ENCODE measurements at places on chromosomes 2 and 18.

DNA sequence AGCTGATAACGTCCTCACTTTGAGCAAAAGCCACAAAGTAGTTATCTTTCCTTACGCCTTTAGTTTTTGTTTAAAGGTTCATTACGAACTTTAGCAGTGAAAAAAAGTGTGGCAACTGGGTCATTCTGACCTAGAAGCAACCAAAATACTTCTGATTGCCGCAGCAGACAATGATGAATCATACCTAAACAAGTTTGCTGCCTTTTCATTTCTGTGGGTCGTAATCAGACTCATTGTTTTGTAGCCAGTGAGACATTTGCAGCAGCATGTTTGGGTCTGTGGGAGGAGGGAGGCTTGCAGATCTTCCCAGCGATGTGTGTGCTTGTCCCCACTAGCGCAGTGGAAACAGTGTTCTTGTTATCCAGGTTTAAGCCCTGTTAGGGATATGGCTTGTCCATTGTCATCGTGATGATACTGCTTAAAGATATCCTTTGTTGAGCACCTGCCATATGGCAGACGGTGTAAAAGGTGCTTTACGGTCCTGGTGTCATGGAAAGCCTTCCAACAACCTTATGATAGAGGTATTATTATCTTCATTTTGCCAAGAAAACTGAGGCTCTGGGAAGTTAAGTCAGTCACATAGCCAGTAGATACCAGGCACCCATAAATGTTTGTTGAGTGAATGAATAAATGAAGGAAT is 1.3 kb upstream of the GREB1 start:
- DNase-seq, result peak; percentile 42

- DNase-seq, result peak; percentile 16
These were observed 11.9 kb upstream of the B3GNT7 start for GRCh38 chr2:231383416-231384108.

DNA sequence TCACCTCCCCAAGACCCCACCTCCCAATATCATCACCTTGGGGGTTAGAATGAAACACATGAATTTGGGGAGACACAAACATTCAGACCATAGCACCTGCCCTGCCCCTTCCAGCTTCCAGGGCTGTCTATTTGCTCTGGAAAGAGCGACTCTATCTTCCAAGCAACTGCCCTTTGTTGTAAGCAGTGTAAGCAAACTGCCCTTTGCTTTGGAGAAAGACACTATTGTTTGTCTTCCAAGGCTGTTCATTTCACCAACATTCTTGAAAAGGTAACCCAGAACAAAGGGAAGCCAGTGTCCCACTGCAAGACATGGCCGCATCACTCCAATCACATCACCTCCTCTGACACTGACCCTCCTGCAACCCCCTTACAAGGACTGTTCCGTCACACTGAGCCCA is 16.9 kb upstream of the SEH1L start:
- no peak for DNase-seq

GRCh38 chr2:100054426-100054825 is 88.0 kb downstream of the AFF3 start:
- DNase-seq, result no peak

GRCh38 chr2:169479257-169480078 is at the start of gene BBS5:
Gene BBS5 (plus strand): TSS chr2:169479494. CDS start chr2:169479554, 60 bp downstream.
- peak; percentile 90 for DNase-seq

DNA sequence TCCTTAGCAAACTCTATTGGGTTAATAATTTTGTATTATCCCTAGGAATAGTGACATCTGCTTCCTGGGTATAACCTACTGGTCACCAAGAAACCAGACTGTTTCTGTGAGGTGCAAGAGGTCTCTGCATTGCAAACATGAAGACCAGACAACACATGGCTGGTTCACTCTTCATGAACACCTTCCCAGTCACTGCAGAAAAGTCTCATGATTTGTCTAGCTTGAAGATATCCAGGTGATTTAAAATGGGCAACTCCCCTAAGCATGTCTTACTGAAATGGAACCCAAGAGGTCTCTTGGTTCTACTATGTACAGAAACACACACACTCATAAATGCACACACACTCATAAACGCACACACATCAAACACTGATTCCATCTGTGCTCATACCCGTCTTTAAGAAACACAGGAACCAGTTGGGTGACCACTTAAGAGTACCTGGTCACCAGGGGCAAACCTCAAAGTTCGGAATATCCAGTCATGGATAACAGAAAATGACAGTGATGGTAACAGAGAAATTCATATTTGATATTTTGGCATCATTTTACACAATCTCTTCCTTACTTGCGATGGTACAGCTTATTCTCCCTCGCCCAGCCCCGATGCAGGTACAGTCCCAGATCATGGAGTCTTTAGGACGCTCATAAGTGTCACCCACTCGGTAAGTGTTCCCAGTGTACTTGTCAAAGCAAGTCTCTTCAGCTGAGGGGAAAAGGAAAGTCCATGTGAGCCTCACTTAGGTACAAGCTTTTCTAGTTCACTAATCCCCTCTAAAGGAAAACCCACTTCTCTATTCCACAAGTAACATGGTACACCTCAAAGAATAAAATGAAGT is 2.9 kb downstream of the FN1 start:
- DNase-seq, result no peak

GRCh38 chr2:85758361-85759256 is 4.8 kb downstream of the ATOH8 start:
- no peak for DNase-seq

- no peak for DNase-seq
These were observed 20.9 kb downstream of the NFATC1 start for GRCh38 chr18:79416677-79417052.

- DNase-seq, result no peak
These were observed 217.0 kb upstream of the ZNF521 start for GRCh38 chr18:25568986-25569385.

DNA sequence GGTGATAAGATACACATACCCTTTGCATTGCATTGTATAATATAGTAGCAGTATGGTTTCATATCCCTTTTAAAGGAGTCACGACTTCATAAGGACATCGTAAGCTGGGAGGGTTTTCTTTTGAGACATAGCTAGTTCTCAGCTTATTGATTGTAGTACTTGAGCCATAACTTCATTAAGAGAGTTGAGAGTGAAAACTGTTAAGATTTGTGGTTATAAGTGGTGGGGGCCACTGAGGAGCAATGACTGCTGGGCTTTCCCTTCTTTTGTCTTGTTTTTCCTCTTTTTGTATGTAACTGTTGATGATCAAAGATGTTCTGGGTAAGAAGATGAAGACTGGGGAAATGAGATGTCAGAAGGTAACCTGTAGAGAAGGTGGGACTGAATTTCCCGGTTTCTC is 11.0 kb downstream of the EIF5B start:
- no peak for DNase-seq

- DNase-seq, result no peak
These were observed 42.0 kb upstream of the ACMSD start for GRCh38 chr2:134796373-134796772.

DNA sequence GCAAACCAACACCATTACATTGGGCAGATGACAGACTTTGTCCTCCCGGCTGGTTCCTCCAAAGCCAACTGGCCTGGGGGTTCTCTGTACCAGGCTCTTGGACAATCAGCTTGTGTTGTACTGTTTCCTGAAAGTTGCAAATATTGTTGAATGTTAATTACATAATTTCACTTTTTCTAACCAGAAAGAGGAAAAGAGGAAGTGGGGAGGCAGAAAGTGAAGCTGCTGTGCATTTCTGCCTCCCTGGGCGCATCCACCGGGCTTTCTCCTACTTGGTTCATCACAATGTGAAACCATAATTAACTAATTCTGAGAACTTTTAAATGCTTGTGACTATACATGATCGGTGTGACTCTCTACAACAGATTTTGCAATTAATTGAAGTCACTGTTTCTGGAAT is 10.1 kb downstream of the TWIST2 start:
- DNase-seq, result peak; percentile 49

DNA sequence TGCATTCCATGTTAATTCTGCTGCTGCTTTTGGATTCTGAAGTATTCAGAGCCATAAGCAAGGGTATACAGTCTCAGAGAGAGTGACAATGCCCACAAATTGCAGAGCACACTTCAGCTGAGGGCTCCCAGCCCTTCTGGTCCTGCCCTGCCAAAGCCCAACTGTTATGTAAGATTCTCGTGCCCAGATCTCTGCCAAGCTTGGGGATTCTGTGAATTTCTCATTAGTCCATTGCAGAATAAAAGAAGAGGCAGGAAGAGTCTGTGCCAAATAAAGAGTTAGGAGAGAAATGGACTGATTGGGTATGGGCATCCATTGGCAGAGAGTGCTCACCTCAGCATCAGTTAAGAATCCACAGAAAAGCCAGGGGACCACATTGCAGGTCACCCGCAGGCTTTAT is 112.0 kb upstream of the PNPT1 start:
- DNase-seq, result no peak

DNA sequence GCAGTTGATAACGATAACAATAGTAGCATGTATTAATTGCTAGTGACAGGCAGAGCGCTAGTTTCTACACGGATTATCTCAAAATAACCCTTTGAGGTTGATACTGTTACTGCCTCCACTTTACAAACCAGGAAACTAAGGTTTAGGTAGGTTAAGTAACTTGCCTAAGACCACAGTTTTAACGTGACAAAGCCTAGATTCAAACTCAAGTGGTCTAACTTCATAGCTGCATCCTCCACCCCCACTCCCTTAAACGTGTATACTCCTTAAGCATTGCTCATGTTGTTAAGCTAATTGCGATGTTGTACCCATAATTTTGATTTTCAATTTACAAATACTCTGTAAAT is 1.2 kb downstream of the ME2 start:
- DNase-seq, result peak; percentile 9

GRCh38 chr18:23798824-23799223 is 109.6 kb downstream of the LAMA3 start:
- DNase-seq, result no peak

DNA sequence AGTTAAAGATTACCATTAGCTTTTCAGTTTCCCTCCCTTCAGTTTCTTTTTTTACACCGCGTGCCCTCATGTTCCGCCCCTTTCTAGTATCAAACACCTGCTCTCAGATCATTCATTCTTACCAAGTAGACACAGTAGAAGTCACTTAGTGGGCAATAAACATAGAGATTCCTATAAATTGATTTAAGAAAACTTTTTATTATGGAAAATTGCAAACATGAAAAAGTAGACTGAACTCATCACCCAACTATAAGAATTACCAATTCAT is 21.2 kb upstream of the CNRIP1 start:
- DNase-seq, result no peak

- DNase-seq, result no peak
These were observed at the start of gene NOL4 for GRCh38 chr18:34224423-34225217. Gene NOL4 (minus strand): TSS chr18:34224913. CDS start chr18:34223253, 1,660 bp downstream.

GRCh38 chr18:50875966-50876536 is 2.9 kb upstream of the ME2 start:
- DNase-seq, result no peak

- no peak for DNase-seq
These were observed 210.4 kb downstream of the TMEM163 start for GRCh38 chr2:134508391-134508790.

DNA sequence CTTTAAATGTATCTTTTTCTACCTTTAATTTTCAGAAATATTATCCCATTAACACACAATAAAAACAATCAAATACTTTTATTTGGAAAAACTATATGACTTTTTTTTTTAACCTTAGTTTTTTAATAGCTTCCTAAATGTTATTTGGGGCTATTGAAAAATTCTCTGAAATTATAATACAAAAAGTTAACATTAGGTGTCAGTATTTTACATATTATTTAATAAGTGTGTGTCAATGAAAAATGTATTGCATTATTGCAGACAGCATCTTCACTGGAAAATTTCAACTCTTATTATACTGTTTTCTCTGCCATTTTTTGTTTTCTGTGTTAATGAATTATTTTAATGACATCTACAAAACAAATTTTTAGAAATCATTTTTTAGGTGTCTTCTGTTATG is 51.1 kb upstream of the ARHGAP15 start:
- no peak for DNase-seq

DNA sequence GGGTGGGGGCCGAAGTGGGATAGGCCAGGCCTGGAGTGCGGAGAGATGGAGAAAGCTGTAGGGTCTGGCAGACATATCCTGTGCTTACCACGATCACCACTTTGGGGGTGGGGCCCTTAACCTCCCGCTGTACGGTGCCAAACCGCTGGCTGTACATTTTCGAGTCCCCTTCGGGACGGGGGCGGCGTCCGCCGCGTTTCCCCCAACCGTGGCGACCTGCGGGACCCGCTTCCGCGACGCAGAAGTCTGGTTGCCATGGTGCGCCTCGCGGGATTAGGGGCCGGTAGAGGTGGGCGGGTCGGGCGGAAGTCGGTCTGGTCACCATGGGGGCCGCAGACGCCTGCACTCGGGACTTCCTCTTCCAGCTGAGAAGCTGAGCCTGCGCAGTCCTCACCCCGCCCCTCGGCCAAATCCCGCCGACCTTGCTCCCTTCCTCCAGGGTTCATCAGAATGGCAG is at the start of gene CFAP53:
CFAP53 (minus strand) TSS at position 248 of the 457 bp plus-strand sequence; CDS start at position 157, 91 bp downstream.
- peak; percentile 90 for DNase-seq

- peak; percentile 49 for DNase-seq
These were observed 133.5 kb upstream of the HAAO start for GRCh38 chr2:42925742-42926433.

GRCh38 chr2:62348700-62349099 is 152.8 kb downstream of the B3GNT2 start:
- DNase-seq, result no peak

DNA sequence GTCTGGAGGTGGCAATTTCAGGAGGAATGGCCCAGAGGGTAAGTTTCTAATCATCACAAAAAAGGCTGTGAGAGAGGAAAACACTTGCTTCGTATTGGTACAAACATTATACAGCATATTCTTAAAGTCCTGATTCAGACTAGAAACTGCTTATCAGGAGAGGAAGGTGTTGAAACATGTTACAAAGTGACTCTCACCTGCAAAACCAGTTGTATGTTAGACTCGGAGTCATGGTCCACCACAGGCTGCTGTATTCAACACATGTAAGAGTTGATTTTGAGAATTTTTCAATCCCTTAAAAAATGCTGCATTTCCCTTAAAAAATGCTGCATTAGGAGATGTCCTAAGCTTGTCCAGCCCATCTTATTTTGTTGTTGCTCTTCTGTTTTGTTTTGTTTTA is 61.5 kb downstream of the MBP start:
- no peak for DNase-seq

DNA sequence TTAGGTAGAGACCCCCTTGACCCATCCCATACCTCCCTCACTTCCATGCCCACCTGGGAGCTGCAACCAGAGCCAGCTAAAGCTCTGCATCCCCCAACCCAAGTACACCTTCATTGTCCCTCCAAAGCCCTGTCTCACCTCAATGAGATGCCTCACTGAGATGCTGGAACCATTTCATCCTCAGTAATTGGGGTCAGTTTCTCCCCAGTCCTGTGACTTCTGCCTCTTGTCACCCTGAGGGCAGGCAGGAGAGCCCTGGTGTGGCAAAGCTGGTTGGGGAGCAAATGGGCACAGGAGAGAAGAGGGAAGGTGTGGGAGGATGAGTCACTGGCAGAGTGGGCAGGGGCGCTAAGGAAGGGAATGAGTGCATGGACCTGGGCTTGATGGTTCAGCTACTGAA is 27.9 kb upstream of the NT5DC4 start:
- DNase-seq, result no peak

DNA sequence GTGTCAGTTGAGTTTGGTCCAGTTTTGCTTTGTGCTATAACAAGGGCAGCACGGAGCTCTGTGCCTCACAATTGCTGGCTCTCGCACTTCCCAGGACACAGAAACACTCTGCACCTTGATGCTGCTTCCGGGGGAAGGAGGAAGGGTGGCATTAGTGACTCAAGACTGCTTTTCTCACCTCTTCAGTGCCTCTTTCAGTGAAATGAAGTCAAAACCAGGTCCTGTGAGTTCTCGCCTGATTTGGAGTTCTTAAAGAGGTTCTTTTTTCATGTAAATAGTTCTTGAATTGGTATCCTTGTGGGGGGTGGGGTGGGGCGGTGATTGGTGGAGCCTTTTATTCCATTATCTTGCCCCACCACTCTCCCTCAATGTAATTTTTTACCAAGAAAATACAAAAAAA is 91.5 kb upstream of the MYT1L start:
- no peak for DNase-seq

GRCh38 chr2:6310256-6311215 is 555.2 kb downstream of the CMPK2 start:
- DNase-seq, result no peak
